ENCODE measurements at places on chromosomes 12 and 14.

- no peak for DNase-seq
These were observed 3.3 kb downstream of the FBXL14 start for GRCh38 chr12:1591034-1591433.

- DNase-seq, result no peak
These were observed 143.6 kb downstream of the PAWR start for GRCh38 chr12:79547044-79547734.

GRCh38 chr14:98269533-98269932 lies 1002.5 kb downstream of the BCL11B start:
- no peak for DNase-seq

DNA sequence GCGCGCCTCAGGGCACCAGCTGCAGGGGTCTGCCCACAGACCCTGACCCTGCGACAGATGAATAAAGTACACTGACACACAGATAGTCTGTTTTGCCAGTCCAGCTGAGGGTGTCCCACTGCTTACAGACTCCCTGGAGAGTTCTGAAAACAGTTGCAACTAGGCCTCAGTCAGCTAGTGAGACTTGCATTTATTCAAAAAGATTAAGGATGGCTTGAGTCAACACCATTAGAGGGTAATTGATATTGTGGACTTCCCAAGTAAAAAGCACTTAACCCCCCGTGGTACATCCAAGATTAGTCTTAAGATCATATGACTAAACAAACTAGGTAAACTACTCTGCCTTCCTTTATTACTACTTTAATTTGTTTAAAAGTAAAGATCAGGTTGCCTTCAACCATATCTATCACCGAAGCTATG lies 11.1 kb upstream of the PSEN1 start:
- no peak for DNase-seq

- DNase-seq, result no peak
These were observed 17.1 kb downstream of the GMFB start for GRCh38 chr14:54471641-54472040.

DNA sequence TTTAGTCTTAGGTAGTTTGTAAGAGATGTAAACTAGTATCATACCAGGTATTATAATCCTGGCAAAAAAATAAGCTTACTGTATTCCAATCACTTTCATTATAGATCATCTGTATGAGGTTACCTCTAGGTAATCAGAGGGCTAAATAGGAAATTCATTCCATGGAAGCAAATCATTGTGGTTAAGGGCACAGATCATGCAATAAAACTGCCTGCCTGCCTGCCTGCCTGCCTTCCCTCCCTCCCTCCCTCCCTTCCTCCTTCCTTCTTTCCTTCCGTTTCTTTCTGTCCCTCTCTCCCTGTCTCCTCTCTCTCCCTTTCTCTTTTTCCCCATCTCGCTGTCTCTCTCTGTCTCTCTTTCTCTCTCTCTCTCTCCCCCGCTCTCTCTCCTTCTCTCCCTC lies 3.2 kb upstream of the CLEC9A start:
- no peak for DNase-seq

- no peak for DNase-seq
These were observed 173.3 kb downstream of the ANO2 start for GRCh38 chr12:5771756-5772155.

DNA sequence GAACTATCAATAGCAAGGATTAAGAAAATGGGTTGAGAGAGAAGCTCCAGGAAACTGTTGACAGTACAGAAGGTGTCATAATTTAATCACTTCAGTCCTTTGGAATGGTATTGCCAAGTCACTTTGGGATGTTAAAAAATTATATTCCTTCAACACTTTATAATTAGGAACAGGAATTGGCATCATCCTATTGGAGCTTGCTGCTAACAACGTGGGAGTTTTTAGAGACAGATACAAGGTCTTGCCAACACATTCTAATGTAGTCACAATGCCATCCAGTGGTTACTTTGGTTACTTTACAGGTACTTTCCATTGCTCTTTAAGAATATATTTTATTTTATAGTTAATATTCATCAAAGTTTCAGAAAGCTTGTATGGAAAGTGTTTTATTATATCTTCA lies 310.1 kb downstream of the SYT1 start:
- DNase-seq, result no peak

GRCh38 chr12:62711631-62712241 lies 223.2 kb downstream of the PPM1H start:
- no peak for DNase-seq

- DNase-seq, result no peak
These were observed 184.6 kb upstream of the NAV3 start for GRCh38 chr12:77645966-77646598.

- no peak for DNase-seq
These were observed 66.8 kb downstream of the TSPAN8 start for GRCh38 chr12:71090971-71091370.

DNA sequence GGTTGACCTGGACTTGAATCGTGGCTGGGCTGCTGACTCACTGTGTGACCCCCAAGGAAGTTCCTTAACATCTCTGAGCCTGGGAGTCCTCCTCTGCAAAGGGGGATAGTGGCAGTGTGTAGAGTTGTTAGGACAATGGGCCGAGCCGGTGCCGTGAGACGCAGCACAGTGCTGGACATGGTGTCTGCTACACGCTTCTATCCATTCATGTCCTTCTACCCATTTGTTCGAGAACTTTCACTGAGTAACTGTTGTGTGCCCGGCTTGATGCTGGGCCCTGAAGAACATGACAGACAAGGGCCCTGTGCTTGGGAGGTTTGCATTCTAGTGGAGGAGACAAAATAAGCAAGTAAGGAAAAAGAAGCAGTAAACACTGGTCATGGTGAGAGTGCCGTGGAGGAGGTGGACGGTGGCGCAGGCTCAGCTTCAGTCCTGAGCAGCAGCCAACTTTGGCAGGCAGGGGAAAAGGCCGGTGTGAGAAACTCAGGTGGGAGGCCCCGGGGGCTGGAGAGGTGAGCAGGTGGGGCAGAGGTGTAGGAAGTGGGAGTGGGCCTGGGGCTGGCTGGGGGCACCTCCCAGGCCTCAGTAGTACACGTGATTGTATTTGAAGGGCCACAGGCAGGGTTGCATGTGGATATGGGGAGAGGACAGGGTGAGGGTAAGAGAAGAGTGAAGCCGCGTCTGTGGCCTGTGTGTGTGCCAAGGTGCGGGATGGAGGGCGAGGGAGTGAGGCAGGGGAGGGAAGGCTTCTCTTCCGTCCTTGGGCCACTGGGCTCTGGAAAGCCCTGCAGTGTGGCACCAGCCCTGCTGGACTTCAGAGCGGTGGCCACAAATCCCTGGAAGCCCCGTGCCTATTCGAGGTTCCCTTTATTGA lies 13.8 kb downstream of the VASH1 start:
- DNase-seq, result no peak

All from stimulated activated CD4-positive, alpha-beta T cell treated with anti-CD3 and anti-CD28 coated beads, Interleukin-12 subunit alpha, Interleukin-12 subunit beta, amount 100 ng/mL, for 24 hours (primary cell).